GM12878 (cell line): ENCODE measurements at places on chromosomes 5 and 9. TPM values are rescaled to one million over a fixed set of nuclear protein-coding genes. Genes with fewer than 3 reads are reported as not detected.

GRCh38 chr5:146165460-146165859 is 17.0 kb downstream of the LARS1 start:
- H3K4me3 ChIP-seq, result no peak overlapping the region
- H3K27me3 ChIP-seq, result no peaks in the 10 kb centered on the region
- no peak for DNase-seq
- H3K27ac ChIP-seq, result no peak overlapping the region
- no peaks in the 10 kb centered on the region for H3K4me1 ChIP-seq

Gene GRIA1
- total RNA-seq, result 0.18 TPM in 1 of 2 replicates, not detected in the other

DNA sequence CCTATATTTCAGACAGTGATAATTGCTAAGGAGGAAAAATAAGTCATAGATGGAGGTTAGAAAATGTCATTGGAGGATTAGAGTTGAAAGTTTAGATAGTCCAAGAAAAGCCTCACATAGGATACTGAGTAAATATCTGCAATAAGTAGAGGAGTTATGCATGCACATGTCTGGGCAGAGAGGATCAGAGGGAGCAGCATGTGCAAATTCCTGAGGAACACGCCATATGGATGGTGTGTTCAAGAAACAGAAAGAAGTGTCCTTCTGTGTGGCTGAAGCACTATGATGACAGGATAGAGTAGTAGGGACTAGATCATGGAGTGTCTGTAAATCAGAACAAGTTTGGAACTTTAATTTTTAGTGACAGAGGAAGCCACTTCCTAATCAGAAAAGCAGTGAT is 52.2 kb downstream of the SGCD start:
- no peak overlapping the region for H3K27ac ChIP-seq
- no peak for DNase-seq
- no peak overlapping the region for H3K4me3 ChIP-seq

GRCh38 chr5:128673000-128673399 is 135.0 kb upstream of the FBN2 start:
- no peaks in the 10 kb centered on the region for H3K4me1 ChIP-seq
- no peak overlapping the region for H3K4me3 ChIP-seq
- H3K27me3 ChIP-seq, result no peaks in the 10 kb centered on the region
- H3K27ac ChIP-seq, result no peak overlapping the region

DNA sequence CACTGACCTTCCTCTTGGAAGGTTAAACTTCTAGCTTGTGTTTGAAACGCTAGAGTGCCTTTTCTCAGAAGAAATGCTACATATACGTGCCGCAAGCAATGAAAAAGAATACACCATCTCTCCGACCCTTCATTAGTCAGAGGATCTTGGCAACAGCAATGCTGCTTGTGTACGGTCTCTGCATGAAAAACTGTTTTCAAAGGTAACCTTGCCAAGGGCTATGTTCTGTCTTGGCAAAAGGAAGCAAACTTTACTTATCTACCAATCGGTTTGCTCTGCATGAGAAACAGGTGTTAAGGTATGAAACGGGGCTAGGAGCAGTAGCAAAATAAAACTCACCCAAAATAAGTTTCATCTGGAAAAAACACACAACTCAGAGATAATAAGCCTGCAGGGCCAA is 297.8 kb downstream of the FBXL17 start:
- no peaks in the 10 kb centered on the region for H3K4me1 ChIP-seq
- no peak overlapping the region for H3K4me3 ChIP-seq
- no peaks in the 10 kb centered on the region for H3K36me3 ChIP-seq
- no peak overlapping the region for H3K27ac ChIP-seq
- DNase-seq, result no peak

Gene PAM
- total RNA-seq, result 21.3 and 23.0 TPM in 2 replicates

Gene GGTA1
- 0.13 TPM in 2 replicates for total RNA-seq

Gene PCDHGA1
- 0.19 and 0.31 TPM in 2 replicates for total RNA-seq

GRCh38 chr9:110748251-110748893 is 79.8 kb downstream of the MUSK start:
- DNase-seq, result no peak
- no peaks in the 10 kb centered on the region for H3K27me3 ChIP-seq
- H3K27ac ChIP-seq, result no peak overlapping the region
- H3K4me1 ChIP-seq, result no peaks in the 10 kb centered on the region
- H3K4me3 ChIP-seq, result no peak overlapping the region
- H3K36me3 ChIP-seq, result no peaks in the 10 kb centered on the region

- H3K4me3 ChIP-seq, result no peak overlapping the region
- no peaks in the 10 kb centered on the region for H3K4me1 ChIP-seq
- no peaks in the 10 kb centered on the region; the same call in 1 of the 2 replicates for H3K27me3 ChIP-seq
- no peak for DNase-seq
- no peak overlapping the region for H3K27ac ChIP-seq
- no peaks in the 10 kb centered on the region for H3K36me3 ChIP-seq
Measured at GRCh38 chr5:147372191-147372590, 137.4 kb downstream of the STK32A start.

DNA sequence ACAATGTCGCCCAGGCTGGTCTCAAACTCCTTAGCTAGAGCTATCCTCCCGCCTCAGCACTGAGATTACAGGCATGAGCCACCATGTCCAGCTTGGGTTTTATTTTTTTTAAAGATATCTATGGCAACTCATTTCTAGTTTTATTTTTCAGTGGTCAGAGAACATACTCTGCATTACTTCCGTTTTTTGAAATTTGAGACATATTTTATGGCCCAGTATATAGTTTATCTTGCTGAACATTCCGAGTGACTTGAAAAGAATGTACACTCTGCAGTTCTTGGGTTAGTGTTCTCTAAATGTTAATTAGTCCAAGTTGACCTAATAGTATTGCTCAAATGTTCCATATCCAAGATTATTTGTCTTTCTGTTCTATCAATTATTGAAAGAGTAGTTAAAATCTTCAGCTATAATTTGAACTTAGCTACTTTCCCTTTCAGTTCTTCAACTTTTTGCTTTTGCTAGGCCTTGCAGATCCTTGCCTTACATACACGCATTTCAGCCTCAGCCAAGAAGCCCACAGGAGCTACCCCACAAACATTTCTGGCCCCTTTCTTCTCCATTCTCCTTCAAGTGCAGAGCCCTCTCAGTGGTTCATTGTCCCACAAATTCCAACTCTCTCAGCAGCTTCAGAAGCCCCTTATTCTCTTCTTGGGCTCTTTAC is 22.3 kb upstream of the SNAPC3 start:
- no peaks in the 10 kb centered on the region for H3K27me3 ChIP-seq
- no peak for DNase-seq
- H3K27ac ChIP-seq, result no peak overlapping the region
- H3K4me3 ChIP-seq, result no peak overlapping the region

Gene CACFD1
- total RNA-seq, result 2.7 and 4.0 TPM in 2 replicates

DNA sequence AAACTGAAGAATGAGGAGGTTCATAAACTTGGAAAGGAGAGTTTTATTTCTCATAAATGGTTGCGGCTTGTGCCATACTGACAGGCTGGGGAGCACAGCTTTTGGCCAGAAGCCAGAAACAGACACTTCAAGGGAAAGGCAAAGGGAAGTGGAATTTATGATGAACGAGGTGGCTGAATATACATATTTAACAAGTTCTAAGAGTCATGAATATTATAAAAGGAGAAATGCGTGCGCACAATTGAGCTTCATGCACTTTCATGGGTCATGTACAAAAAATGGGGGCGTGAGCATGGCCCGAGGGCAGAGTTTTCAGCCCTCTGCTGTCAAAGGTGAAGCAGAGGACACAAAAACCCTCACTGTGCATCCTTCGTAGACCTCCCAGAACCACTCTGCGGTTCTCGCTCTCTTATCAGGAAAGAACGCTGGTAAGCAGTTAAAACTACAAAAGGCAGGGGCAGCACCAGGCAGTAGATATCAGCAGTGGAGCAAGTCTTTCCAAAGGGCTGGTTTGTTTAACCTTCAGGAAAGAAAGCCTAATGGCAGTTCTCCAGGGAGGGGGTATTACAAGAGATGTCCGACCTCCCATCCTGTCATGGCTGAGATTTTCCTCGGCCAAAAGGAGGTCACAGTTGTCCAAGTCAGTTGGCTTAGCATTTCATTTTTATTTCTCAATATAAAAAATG is 29.0 kb downstream of the AUH start:
- DNase-seq, result no peak
- no peaks in the 10 kb centered on the region for H3K4me1 ChIP-seq
- no peaks in the 10 kb centered on the region for H3K36me3 ChIP-seq

DNA sequence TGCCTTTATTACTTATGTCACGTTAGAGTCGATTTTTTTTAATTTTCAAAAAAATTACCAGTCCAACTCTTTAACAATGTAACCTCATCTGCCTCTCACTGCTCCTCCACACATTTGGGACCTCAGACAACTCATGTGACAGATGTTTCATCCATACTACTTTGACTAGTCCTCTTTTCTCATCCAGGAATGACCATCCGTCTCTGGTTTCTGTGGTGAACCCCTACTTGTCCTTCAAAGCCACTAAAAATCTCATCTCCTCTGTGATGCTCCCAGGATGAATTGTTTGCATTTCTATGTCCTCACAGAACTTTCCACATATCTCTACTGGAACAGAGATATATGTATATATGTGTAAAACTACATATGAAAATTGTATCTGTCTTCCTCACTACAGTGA is 149.8 kb upstream of the ZNF462 start:
- no peak for DNase-seq
- H3K27me3 ChIP-seq, result no peaks in the 10 kb centered on the region
- no peaks in the 10 kb centered on the region for H3K4me1 ChIP-seq
- H3K27ac ChIP-seq, result no peak overlapping the region
- H3K4me3 ChIP-seq, result no peak overlapping the region

DNA sequence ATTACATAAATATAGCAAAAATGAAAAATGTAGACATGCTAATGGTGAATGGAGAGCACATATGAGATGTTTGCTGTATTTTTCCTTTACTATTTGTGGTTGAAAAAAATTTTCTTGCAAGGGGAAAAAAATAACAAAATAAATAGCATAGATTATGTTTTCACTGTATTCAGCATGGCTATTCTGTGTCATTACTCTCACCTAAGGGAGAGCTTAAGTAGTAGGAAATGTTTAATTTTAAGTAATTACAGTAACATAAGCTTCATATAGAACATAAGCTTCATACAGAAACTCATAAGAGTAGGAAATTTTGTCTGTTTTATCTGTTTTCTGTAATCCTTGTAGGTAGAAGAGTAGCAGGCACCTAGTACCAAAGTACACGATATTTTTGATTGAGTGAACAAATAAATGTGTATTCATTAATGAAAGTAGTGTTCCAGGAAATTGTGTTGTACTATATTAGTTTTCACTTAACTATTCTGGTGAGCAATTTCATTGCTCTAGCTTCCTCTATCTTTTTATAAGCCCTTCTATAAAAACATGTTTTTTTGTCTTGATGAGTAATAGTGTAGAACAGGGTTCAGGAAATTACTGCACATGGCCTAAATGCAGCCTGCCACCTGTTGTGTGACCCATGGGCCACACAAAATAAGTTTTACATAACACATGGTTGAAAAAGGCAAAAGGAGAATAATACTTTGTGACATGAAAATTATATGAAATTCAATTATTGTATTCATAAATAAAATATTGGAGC is 1025.0 kb upstream of the CDH10 start:
- H3K27ac ChIP-seq, result no peak overlapping the region
- no peak overlapping the region for H3K4me3 ChIP-seq
- DNase-seq, result no peak

DNA sequence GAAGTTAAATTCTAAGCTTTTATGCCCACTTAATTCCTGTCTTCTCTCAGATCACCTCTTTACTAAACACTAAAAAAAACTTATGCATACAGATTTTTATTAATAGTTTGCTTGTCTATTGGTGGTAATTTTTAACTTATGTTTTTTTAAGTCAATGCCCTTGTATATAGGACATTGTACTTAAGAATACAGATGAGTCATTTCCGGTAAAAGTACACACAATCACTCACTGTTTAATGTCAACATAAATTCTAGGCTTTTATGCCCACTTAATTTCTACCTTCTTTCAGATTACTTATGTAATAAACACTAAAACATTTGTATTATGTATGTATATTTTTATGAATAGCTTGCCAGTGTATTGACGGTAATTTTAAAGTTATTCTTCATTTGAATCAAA is 872.8 kb upstream of the CDH9 start:
- H3K27ac ChIP-seq, result no peak overlapping the region
- no peaks in the 10 kb centered on the region for H3K27me3 ChIP-seq
- H3K36me3 ChIP-seq, result no peaks in the 10 kb centered on the region
- no peaks in the 10 kb centered on the region for H3K4me1 ChIP-seq
- no peak for DNase-seq
- no peak overlapping the region for H3K4me3 ChIP-seq

GRCh38 chr5:28493456-28493855 is 1455.1 kb upstream of the CDH9 start:
- H3K4me3 ChIP-seq, result no peak overlapping the region
- H3K27me3 ChIP-seq, result no peaks in the 10 kb centered on the region
- no peaks in the 10 kb centered on the region for H3K4me1 ChIP-seq
- H3K27ac ChIP-seq, result no peak overlapping the region
- no peaks in the 10 kb centered on the region for H3K36me3 ChIP-seq
- no peak for DNase-seq

Gene VCAN
- 12.3 and 15.2 TPM in 2 replicates for total RNA-seq
